ENCODE measurements at places on chromosomes 6 and 20.

- DNase-seq, result no peak
Measured at GRCh38 chr6:83463886-83464285, 33.0 kb upstream of the ME1 start.

DNA sequence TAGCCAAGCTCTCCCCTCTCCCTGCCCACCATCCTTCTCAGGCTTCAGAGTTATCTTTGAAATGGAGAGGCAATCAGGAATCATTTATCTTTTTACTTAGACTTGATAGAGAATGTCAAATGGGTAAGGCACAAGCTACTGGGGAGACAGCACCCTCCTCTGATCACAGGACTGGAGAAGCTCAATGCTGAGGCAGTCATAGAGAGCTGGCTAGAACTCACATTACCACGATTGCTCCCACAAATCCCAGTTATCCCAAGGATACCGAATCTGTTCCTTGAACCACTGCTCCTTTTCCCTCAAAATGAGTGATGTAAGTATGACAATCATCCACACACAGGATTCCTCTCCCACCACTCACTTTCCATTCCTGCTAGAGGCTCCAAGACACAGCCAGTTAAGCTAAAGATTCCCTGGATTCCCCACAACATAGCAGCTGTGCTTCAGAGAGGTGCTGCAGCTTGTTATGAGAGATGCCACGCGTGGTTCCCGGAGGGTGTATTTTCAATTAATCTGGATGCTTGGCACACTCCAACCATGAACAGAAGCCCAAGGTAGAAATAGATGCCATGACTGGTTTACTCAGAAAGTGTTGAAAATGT lies 96.2 kb upstream of the VGLL2 start:
- no peak for DNase-seq

GRCh38 chr20:62159839-62160238 lies 16.3 kb downstream of the SS18L1 start:
- no peak for DNase-seq

DNA sequence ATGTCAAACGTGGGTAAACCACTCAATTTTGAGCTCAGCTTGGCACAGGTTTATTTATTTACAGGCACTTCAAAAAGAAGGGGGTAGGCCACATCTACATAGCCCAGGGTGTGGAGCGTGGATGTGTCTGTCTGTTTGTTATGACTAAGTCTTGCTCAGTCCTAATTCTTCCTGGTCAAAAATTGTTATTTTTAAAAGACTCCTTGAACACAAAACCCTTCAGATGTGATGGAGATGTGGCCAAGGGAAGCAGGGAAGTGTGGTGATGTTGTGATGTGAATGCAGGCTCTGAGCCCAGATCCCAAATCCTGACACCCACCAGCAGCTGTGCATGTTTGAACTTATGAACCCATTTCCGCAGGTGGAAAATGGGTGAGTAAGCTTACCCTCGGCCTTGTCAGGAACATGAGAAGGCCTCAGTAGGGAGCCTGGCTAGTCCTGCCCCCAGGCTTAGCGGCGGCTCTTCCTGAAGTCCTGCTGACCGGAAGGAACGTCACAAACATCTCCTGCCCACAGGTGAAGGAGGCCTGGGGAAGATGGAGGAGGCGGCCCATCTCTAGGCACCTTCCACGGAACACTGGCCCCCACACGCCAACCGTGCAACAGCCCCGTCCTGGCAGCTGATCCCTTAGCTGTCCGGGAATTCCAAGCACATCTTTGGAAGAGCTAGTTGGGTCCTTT lies 119.7 kb downstream of the MYLK4 start:
- DNase-seq, result no peak

DNA sequence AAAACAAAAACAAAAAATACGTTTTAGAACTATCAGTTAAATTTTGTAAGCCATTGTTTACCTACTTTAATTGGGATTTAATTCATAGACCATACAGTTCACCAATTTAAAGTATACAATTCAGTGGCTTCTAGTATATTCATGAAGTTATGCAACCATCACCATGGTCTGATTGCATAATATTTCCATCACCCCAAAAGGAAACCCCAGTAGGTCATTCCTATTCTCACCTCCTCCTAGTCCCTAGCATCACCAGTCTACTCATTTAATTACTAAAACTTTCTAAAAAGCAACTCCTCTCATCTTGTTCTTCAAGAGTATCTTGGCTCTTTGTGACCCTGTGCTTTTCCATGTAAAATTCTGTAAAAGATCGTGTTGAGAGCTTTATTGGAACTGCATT lies 60.2 kb downstream of the ASXL1 start:
- no peak for DNase-seq

DNA sequence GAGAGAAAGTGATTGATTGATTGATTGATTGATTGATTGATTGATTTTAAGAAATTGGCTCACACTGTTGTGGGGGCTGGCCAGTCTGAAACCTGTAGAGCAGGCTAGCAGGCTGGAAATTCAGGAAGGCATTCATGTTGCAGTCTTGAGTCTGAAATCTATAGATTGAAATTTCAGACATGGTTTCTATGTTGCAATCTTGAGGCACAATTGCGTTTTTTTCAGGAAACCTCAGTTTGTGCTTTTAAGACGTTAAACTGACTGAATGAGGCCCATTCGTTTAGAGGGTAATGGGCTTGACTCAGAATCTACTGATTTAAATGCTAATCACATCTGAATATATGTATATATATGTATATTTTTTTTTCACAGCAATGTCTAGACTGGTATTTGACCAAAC lies 106.3 kb downstream of the STXBP5 start:
- no peak for DNase-seq

DNA sequence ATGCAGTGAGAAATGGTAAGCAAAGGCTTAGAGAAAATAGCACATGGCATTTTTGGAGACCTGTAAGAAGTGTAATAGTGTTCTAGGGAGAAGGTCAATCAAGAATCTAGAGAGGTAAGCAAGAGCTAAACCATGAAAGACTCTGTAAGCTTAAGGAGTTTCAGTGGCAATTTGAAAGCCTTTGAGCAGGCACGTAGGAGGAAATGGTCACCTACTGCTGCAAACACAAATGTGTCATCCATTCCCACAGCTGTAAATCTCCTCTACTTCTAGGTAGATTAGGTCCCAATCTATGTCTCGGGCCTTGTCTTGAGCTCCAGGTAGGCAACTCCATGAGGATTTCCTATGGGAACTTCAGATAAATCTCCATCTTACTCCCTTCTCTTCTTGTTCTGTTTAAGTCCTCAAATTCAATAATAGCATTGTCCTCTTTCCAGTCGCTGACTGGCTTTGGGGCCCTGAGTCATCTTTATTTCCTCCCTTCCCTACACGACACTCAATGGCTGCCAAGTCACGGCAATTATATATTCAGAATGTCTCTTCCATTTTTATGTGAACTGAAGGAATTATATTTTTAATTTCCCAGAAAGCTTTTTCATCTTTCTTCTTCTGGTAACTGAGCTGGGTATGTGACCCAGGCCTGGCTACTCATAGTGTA lies 24.2 kb upstream of the PAQR8 start:
- no peak for DNase-seq

GRCh38 chr20:63307538-63308217 lies 14.7 kb downstream of the COL20A1 start:
- DNase-seq, result no peak

DNA sequence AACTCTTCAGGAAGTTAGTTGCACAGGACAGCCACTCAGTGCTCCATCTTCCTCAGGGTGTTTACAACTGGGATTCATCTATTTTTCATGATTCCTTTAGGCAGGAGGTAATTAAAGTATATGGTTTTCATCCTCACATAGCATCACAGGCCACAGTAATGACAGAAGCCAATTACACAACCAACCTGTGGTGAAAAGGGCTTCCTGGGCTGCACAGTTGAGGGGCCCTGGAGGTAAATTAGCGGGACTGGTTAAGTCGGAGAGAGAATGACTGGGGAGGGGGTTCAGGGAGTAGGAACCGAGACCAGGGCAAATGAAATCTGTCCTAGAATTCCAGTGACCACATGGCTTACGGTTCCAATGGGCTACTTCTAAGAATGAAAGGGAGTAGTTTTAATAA lies 37.0 kb downstream of the BAK1 start:
- DNase-seq, result no peak

- DNase-seq, result no peak
Measured at GRCh38 chr20:12229891-12230290, 312.2 kb downstream of the BTBD3 start.

DNA sequence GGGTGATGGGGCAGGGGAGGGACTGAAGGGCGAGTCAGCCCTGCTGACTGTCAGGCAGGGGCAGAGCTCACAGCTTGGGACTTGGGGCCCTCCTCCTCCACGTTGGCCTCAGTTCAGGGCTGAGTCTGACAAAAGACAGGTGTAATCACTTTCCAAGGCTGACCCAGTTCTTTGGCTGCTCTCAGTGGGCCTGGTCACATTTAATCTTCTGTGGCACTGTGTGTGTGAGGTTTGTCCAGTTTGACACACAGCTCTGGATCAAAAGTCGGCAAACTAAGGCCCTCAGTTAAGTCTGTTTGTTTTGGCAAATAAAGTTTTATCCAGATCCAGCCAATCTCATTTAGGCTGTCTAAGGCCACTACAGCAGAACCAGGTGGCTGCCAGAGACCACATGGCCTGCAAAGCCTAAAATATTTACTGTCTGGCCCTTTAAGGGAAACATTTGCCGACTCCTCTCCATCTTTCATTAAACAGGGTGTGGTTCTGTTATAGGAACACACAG lies 5.1 kb upstream of the MAP1LC3A start:
- DNase-seq, result no peak

- peak; percentile 28 for DNase-seq
Measured at GRCh38 chr20:46057856-46058598, 29.0 kb downstream of the SLC12A5 start.

DNA sequence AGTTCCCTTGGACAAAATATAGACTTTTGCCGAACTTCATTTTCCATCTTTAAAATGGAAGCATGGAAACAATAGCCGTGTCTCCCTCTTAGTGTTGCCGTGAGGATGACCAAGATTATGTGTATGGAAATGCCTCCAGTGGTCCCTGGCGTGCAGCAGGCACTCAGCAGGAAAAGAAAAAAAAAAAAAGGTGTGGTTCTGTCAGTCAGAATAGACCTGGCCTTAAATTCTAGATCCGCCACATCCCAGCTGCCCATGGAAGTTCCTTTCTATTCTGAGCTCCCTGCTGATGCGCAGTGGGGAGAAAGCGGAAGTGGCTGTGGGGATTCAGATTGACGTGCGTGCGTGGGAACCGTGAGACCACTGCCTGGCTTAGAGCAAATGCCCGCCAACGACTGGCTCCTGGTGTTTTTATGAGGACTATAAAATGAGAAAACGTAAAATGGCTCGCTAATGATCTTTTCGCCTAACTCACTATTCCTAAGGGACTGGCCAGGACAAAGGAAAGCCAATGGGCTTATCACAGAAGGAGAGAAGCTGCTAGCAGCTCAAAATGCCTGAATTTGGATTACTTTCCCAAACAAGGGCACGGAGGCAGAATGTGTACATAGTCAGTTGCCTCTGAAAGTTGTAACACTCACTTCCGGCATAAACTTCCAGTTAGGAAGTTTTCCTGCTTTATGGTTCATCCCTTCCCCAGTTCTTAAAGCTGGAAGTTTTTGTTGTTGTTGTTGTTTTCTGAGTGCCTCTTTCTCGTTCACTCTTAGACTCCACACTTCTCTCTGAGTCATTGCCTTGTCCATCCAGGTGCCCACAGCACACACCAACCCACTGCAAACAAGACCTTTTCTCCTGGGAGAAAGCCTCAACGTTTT lies 11.4 kb upstream of the PDE10A start:
- DNase-seq, result no peak

DNA sequence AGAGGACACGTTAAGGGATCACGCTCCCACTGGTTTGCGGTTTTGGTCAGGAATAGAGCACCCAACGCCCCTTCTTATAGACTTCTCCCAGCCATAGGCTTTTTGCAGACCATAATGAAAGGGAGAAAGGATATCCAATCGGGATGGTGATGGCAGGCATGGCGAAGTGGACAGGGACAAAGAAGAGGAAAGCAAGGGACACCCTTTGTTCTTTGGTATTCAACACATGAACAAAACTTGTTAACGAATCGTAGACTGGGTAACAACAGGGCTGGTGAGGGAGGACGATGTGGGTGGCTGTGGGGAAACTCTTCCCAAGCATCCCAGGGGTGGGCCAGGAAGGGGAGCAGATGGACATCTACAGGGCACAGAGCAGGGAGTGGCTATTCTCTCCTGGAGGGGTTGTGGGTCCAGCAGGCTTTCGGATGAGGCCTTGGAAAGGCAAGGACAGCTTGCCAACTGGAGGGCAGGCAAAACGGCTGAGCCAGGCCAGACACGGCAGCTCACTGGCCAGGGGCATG lies 1.4 kb upstream of the HSP90AB1 start:
- DNase-seq, result no peak

DNA sequence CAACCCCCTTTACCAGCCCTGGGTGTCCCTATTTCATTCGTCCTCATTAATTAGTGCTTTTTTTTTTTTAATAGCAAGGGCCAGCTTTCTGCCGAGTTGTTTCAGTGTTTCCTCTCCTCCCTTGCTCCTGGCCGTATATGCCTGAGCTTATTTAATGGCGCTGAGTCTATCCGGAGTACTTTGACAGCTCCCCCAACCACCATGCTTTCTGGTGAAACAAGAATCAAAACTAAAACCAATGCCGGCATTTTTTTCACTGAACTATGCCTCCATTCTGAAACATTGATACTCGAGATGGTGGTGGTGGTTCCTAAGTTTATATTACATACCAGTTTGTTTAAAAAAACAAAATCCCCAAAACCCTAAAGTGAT lies 1.2 kb downstream of the DCBLD1 start:
- DNase-seq, result peak; percentile 36

- DNase-seq, result no peak
Measured at GRCh38 chr6:170107606-170108222, 183.2 kb downstream of the DLL1 start.

DNA sequence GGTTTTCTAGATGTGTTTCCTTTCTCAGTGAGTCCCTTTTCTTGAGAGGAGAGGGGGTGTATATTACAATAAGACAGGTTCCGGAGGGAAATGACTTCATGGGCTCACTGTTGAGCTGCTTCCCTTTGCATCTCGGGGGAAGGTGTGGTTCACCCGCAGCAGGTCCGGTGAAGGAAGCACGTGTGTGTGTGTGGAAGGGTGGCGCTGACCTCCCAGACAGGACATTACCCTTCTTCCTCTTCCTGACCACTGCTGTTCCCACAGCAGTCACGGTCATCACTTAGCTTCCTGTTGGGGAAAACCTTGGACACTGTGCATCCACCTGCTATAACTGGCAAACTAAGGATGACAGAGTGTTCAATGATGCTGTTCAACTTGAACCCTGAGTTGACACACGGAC lies 83.6 kb downstream of the PLEKHG1 start:
- DNase-seq, result no peak

GRCh38 chr6:111564482-111564945 lies 41.2 kb downstream of the TRAF3IP2 start:
- DNase-seq, result no peak
